ENCODE measurements at places on chromosomes 1 and 21.

DNA sequence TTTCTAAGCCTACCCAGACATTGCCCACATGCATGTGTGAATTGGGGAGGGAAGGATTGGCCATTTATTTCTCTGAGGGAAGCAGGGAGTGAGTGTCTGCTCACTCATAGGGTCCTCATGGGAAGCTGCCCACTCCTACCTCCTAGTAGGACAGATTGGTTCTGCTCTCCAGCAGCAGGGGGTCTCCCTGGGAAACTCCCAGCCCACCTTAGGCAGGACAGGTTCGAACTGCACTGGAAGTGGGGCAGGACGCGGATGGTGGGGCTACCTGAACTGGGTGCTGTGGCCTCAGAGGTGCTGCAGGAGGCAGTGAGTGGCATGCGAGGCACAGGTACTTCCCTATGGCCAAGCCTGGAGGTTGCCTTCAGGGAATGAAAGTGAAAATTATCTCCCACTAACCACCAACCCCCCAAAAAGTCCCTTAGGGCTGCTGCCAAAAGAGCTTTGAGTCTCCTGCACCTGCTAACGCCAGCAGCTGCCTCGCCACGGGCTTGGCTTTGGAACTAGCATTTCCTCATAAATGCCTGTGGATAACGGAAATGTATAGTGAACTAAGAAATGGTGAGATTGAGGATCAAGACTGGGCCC is 157.0 kb upstream of the COA6 start:
- DNase-seq, result no peak

GRCh38 chr1:179146911-179147310 is 65.0 kb downstream of the TOR3A start:
- DNase-seq, result no peak

GRCh38 chr21:28132713-28133112 is 860.0 kb downstream of the LTN1 start:
- no peak for DNase-seq

- no peak for DNase-seq
Observed at GRCh38 chr1:202193614-202194327, at the start of gene LGR6. LGR6 (plus strand) TSS chr1:202193799; CDS start chr1:202193990, 191 bp downstream.

DNA sequence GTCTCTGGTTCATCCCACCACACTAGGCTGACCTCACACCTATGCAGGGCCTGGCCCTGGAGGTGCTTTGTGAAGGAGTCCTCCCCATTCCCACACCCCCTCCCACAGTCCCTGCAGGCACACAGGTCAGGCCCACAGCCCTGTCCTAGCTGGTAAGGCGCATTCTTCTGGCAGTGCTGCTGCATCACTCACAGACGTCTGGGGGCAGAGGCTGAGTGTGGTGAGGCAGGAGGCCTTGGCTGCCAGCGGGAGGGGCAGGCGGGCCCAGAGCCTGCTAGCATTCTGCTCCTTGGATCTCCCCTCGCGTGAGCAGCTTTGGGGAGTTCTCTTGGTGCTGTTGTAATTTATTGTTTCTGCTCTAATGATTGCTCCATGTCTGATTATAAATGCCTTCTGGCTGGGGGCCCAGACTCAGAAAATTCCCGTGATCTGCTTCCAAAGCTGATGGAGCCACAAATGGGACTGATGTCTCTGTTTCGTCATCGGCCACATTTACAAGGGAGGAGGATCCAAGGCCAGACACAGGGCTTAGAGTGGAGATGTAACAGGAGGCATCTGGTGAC is 62.9 kb downstream of the TRABD2B start:
- DNase-seq, result no peak

DNA sequence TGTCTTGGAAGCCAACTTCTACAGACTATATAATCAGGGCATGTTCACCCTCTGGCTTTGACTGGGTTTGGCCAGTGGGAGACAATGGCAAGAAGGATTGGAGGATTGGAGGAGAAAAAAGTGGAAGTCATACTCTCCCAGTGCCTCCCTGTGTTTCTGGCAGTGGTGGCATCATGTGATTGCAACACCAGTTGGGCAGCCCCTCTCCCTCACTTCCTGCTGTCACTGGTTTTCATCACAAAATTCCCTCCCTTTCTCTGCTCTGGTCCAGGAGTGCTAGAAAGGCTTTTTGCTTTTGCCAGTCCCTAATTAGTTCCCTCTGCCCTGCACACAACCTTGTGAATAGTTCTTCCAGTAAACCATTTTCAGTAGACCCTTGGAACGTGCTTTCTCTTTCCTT is 3.7 kb upstream of the QSOX1 start:
- no peak for DNase-seq

DNA sequence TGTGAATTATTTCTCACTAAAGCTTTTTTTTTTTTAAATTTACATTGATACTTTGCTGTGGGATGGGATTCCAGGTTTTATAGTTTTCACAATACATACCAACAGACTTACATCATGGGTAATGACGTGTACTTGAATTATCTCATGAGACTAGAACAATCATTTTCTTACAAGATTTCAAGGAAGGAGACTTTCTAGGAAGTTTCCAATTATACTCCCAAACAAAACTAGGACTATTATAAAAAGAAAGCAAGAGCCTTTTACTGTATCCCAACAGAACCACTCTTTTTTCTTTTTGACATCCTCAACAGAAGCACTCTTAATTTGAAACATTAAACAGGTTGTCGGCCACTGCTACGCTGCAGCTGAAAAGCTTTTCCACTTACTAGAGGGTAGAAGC is 48.7 kb downstream of the TESK2 start:
- DNase-seq, result no peak

DNA sequence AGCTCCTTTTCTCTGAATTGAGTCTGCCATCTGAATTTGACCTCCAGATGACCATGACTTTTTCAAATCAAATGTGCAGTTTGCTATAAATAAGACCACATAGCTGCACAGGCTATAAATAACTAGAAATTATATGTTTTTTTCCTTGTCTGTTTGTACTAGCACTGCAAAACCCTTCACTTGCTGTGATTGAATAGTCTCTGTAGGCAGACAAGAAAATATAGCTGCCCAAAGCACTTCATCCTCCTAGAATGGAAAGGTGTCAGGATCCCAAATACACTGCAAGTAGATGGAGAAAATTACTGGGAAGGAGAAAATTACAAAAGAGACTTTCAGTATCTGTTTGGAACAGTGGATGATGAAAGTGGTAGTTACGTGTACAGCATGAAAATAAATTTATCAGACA is 175.8 kb downstream of the APP start:
- no peak for DNase-seq

DNA sequence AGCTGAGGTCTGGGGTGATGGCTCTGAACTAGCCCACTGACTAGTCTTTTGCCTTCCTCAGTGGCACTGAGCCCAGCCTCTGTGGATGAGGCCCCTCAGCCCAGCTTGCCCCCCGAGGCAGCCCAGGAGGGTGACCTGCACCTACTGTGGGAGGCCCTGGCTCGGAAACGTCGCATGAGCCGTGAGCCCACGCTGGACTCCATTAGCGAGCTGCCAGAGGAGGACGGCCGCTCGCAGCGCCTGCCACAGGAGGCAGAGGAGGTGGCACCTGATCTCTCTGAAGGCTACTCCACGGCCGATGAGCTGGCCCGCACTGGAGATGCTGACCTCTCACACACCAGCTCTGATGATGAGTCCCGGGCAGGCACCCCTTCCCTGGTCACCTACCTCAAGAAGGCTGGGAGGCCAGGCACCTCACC is 87.8 kb downstream of the TRIM11 start:
- DNase-seq, result no peak

DNA sequence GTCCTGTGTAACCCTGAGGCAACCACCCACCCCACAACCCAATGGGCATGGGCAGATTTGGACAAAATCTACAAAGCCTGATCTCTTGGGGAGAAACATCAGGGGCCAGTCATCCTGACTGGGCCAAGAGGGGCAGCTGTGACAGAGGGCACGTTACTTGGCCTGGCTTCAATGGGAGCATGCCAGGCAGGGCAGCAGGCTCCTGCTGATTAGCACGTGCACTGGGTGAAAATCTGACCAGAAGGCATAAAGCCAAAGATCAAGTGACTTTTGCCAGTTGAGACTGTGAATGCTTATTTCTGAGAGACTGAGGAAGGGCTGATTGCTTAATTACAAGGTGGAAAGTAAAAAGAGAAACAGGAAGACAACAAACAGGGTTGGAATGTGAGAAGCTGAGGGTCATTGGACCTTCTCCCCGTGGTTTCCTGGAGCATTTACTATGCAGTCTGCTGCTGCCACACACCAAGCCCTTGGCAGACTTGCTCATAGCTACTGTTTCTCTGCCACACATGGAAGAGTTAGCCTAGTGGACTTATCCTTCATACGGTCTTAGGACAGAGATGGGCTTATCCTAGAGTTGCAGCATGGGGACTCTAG is 39.8 kb upstream of the TNR start:
- DNase-seq, result no peak

DNA sequence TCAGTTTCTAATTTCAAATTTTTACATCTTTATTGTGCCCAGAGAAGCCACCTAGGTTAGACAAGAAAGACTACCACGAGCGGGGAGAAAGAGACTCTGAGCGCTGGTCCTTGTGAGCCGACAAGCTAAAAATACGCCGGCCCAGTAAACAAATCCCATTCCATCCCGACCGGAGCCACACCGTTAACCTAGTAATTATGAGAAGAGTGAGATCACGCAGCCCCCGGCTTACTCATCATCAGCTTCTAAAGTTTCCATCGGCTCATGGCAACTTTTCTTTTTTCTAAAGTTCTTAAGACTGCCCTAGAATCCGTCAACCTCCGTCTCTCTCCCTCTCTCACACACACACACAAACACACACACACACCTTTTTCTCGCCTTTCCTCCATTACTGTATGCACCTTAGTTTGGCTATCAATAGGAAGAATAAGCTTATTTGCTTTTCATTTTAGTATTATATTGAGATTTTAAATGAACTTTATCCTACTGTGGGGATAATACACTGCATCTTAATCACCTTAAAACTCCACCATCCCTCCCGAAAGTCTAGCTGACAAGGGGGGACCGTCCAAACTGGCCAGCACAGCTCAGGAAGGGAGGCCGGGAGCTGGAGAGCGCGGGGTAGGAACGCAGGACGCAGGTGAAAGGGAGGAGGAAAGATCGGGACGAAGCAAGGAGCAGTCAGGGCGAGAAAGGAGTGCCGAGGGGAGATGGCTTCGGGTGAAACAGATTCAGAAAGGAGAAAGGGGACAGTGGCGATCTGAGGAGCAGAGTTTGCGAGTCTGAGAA is 728 bp downstream of the OTUD7B start:
- peak; percentile 26 for DNase-seq

- no peak for DNase-seq
Observed at GRCh38 chr1:203204756-203205155, 18.3 kb upstream of the CHI3L1 start.

DNA sequence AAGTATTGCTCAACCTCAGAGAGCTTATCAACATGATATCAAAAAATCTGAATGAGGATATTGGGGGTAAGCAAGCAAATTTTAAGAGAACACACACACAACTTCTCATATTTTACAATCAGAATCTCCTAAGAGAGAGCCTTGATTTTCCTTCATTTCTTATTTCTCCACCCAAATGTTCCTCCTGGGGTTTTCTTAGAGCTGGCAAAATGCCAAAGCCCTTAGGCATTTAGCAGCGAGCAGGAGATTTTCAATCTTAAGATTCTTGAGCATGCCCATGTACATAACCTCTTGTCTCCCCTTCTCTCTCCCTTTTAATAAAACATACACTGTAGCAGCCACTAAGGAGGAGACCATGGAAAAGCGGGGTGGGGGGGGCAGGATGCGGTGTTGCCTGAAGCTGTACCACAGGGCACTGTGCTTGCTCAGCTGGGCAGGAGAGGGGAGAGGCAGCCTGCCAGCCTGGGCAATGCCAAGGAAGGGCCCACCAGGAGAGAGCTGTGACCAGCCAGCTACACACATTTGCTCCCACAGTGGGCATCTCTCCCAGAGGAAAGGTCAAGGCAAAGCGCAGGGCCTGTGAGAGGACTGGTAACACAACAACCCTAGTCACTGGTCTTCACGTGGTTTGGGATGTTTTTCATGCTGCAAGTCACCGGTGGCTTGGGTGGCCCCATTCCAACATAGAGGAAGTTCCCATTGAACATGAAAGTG is 4.3 kb downstream of the BRINP2 start:
- no peak for DNase-seq

DNA sequence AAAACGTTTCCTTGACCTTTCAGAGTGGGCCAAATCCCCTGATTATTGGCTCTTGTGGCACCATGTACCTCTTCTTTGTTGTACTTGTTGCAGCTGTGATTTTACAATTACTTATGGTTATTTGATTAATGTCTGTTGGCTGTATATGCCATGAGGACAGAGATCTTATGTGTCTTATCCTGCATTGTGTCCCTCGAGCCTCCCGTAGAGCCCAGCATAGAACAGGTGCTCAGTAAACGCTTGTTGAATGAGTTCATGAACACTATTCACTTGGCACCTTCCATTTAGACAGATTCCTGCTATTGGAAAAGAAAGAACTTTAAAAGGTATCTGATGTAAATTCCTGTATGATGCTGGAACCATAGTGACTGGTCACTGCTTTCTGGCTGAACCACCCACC is 48.4 kb downstream of the PGM1 start:
- DNase-seq, result no peak

- no peak for DNase-seq
Observed at GRCh38 chr1:208803011-208803811, 559.0 kb upstream of the PLXNA2 start.

All from activated CD8-positive, alpha-beta memory T cell treated with anti-CD3 and anti-CD28 coated beads for 4 hours (primary cell).